Activated CD4-positive, alpha-beta T cell treated with anti-CD3 and anti-CD28 coated beads for 1 hour (primary cell): ENCODE measurements at places on chromosomes 16 and 17.

GRCh38 chr17:21085707-21086106, 41.1 kb upstream of the DHRS7B start:
- no peak for DNase-seq

GRCh38 chr17:48526608-48527546, 3.9 kb downstream of the HOXB1 start:
- DNase-seq, result no peak

GRCh38 chr17:70945386-70945785, 776.1 kb downstream of the KCNJ2 start:
- no peak for DNase-seq

GRCh38 chr16:13322336-13322735, 420.9 kb downstream of the SHISA9 start:
- no peak for DNase-seq

GRCh38 chr16:28923231-28923587, 1.8 kb downstream of the RABEP2 start:
- DNase-seq, result no peak

DNA sequence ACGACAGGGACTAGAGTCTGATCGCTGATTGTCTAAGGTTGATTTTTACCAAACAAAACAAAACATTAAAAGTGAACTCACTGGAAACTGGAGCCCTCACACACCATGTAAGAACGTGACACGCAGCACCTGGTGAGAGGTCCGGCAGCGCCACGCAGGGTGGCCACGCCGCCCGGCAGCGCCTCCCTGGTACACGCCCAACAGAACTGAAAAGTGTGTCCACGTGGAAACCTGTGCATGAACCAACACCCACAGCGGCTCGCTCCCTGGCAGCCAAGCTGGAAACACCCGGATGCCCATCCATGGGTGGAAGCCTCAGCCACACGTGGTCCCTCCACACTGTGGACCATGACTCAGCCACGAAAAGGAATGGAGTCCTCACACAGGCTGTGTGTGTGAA, 9.1 kb downstream of the GALNS start:
- no peak for DNase-seq

DNA sequence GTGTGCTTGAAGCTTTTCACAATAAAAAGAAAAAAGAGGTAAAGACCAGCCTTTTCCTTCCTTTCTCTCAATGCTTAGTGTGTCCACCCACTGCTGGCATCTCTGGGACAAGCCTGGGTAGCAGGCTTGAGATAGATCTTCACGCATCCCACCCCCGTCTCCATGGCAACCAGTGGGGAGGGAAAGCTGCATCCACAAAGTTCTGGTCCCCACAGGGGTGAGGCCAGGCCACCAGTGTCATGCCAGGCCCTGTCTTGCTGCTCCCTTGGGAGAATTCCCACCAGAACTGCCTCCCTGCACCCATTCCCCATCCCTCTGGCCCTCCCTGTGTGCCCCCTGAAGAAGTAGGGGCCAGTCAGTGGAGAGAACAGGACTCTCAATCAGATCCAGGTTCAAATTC, 259.9 kb downstream of the MRTFB start:
- DNase-seq, result no peak

GRCh38 chr17:28293994-28294393, 25.0 kb upstream of the TMEM97 start:
- no peak for DNase-seq

GRCh38 chr16:4682616-4683254, 10.6 kb upstream of the NUDT16L1 start:
- no peak for DNase-seq

GRCh38 chr17:34883106-34884000, 77.9 kb downstream of the CCT6B start:
- DNase-seq, result no peak

GRCh38 chr16:55500530-55501011, 8.3 kb upstream of the LPCAT2 start:
- DNase-seq, result no peak

- no peak for DNase-seq
These were observed 668 bp upstream of the UNK start for GRCh38 chr17:75783803-75784472.

DNA sequence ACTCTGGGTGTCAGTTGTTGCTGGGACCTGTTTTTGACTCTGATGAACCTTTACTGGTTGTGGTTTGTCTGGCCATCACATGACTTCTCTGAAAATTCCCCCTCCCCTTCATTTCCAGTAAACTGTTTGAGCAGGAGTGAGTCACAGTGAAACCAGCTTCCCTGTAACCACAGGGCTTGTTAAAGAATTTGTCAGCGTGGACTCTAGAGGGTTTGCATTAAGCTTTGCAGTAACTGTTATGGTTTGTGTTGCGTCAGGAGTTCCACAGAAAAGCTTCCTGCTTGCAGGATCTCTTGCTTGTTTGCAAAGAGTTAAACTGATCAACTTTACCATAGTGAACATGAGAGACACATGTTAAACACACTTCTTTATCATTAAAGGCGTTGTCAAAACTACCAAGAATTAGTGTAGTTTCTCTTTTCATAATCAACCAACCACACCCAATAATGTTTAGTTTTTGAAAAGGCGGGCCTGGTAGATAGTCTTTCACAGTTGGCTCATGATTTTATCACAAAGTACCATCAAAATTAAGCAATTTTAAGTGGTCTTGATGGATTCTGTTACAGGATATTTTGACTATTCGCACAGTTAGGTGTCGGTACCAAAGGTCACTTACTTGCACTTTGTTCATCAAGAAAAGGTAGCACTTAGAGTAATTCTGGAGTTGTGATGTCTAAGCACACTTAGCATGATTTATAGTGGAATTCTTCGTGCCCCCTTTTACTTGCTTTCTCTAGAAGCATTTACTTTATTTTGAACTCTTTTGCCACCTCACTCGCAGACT, 79.3 kb downstream of the VMP1 start:
- peak; percentile 65 for DNase-seq

GRCh38 chr16:83676086-83676485, 131.7 kb upstream of the HSBP1 start:
- no peak for DNase-seq

DNA sequence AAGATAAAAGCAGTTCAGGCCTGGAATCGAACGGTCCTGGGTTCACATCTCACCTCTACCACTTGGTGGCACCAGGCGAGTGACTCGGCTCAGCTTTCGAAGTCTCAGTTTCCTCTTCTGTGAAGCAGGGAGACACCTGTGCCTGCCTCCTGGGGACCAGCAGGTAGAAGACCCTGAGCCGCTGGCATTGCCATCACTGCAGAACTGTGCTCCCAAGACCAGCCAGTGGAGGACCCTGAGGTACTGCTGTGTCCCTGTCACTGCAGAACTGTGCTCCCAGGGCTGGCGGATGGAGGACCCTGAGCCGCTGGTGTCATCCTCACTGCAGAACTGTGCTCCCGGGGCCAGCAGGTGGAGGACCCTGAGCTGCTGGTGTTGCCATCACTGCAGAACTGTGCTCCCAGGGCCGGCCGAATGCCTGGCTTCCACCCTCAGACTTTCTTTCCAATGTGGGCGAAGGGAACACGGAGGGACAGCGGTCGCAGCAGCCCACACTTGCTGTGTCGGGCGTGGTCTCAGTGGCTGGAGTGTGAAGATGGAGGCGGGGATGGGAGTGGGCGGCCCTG, 8.7 kb upstream of the SLC7A5 start:
- DNase-seq, result no peak

GRCh38 chr16:70152578-70153302, 20.8 kb upstream of the CLEC18C start:
- no peak for DNase-seq
